Stimulated activated CD4-positive, alpha-beta T cell treated with anti-CD3 and anti-CD28 coated beads, Interleukin-1b, Interleukin-23, amount 100 ng/mL, for 4 hours (primary cell): ENCODE measurements at places on chromosomes 1 and 21.
A peak's percentile ranks its signal among the peaks of the same experiment; 100 is the strongest.

DNA sequence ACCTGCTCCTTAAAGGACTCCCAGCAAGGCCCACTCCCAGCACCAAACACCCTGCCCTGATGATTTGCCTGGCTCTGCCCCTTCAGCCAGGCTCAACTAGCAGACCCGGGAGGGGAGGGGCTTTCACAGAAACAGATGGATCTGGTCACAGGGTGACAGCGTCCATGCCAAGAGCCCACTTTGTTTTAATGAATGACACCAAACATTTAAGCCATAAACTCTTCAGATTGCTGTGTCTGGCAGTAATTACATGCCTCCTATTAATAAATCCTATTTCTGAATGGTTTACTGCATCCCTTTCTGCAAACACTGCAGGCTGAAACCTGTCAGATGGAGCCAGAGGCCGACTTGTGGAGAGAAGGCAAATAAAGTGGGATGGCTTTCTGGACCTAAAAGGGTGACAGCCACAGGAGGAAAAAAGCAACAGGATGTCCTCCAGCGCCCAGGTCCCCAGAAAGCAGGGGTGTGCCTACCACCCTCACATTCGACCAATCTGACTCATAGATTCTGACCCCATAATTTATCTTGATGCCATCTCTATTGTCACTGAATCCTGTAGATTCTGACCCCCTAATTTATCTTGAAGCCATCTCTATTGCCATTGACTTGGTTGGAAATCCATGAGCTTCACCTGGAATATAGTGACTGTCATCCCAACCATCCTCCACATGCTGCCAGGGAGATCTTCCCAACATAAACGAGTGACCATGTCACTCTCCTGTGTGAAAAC is 200.9 kb downstream of the PLPP3 start:
- DNase-seq, result no peak

GRCh38 chr1:29695036-29695435 is 458.7 kb downstream of the PTPRU start:
- DNase-seq, result no peak

GRCh38 chr1:33654267-33654834 is 181.9 kb downstream of the ZSCAN20 start:
- DNase-seq, result no peak

- DNase-seq, result no peak
Measured at GRCh38 chr1:66552287-66552686, 18.3 kb downstream of the SGIP1 start.

DNA sequence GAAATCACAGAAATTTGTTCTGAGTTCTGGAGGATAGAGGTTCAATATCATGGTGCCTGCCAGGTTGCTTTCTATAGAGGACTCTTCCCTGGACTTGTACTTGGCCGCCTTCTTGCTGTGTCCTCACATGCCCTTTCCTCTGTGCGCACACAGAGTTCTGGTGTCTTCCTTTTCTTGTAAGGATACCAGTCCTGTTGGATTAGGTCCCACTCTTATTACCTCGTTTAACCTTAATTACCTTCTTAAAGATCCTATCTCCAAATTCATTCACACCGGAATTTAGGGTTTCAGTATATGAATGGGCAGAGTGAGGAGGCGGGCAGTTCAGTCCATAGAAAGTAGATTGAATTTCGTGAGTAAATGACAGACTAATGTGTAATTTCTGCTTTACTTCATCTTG is 413.9 kb downstream of the NCAM2 start:
- DNase-seq, result no peak

DNA sequence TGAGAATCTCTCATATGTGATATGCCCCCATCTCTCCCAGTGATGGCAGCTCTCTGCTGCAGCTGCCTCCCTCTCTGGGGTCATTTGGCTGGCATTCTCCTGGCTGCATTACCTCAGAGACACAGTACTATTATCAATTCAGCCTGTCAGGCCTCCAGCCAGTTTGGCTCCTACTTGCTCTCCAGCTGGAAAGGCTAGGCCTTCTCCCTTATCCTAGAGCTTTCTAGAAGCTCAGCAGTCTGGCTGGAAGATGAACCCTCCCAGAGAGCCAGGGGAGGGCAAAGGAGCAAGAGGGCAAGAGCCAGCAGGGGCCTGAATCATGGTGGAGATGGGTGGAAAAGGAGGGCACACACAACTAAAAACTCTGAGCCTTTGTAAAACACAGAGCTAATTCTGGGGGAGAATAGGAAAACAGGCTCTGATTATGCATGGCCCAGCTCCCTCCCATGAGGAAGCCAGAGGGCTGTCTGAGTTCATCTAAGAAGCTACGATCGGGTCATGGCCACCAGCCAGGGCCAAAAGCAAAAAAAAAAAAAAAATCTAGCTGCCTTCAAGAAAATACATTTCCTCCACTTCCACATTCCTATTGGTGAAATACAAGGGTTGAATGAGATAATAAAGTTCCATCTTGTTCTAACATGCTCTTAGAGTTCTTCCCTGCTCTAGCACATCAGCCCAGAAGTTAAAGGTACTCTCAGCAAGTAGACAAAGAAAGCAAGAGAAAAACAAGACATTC is 8.8 kb downstream of the LAMB3 start:
- DNase-seq, result no peak

- DNase-seq, result no peak
Measured at GRCh38 chr21:31647650-31648049, 11.8 kb upstream of the SOD1 start.

DNA sequence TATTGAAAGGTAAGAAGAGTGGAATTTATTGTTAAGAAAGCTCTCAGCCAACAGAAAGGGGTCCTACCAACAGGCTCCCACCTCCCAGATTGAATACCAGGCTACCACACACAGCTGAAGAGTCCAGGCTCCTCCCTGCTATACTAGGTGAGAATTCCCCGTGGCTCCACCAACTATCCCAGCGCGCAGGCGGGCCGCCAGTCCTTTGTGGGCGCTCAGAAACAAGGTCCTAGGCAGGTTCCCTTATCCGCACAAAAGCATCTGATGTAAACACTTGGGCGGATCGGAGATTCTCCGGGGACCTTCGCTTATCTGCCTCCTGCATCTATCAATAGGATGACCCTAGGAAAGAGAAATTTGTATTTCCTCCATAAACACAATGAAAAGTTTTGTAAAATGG is 423.9 kb upstream of the ADGRL4 start:
- DNase-seq, result no peak

- no peak for DNase-seq
Measured at GRCh38 chr1:190563230-190563629, 85.6 kb upstream of the BRINP3 start.

GRCh38 chr1:18515120-18515667 is 34.5 kb downstream of the KLHDC7A start:
- no peak for DNase-seq

GRCh38 chr21:25396135-25396711 is 211.1 kb downstream of the MRPL39 start:
- DNase-seq, result peak; percentile 22

GRCh38 chr21:46189959-46190490 is 5.8 kb upstream of the SPATC1L start:
- no peak for DNase-seq

DNA sequence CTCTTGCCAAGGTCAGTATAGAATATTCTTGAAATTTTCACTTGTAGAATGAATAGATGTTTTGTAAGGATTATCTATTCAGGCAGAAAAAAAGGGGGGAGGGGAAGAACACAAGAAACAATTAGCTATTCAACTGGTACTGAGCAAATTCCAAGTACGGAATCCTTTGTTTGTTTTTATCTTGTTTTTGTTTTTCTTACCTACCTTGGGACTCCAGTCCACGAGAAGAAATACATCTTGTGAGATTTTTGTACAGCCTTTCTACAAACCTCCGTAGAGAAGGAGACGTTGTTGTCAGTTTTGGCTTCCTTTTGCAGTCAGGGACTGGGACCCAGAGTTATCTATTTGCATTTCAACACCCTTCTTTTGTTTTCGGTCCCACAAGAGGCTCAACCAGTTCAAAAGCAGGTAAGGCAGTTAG is 36.0 kb downstream of the ZNF281 start:
- DNase-seq, result no peak

DNA sequence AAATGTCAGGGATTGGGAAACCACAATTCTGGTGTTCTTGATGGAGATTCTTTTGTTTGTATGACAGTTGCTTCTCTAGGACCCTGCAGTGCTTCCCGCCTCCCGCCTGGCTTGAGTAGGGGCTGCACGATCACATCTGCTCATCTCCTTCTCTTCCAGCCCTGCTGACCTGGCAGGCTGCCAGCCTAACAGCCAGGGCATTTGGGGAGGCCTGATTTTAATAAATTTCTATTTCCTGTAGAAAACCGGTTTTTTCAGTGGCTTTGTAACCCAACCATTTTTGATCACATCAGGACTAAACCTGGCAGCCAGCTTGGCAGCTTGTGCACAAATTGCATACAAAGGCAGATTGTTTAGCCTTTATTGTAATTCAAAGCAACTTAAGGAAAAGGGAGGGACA is 78.9 kb downstream of the UBE2U start:
- DNase-seq, result no peak

- no peak for DNase-seq
Measured at GRCh38 chr21:27447843-27448242, 481.0 kb upstream of the ADAMTS5 start.

DNA sequence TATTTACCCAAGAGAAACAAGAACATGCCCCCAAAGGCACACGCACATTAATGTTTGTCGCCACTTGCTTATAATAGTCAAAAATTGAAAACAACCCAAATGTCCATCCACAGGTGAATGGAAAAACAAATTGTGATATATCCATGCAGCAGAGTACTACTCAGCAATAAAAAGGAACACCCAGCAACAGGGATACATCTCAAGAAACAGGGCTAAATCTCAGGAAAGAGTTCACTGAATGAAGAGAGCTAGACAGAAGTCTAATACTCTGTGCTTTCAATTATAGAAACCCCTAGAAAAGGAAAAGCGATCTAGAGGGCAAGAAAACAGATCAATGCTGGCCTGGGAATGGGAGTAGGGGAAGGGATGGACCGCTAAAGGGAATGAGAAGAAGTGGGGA is 36.7 kb upstream of the LAPTM5 start:
- DNase-seq, result no peak
